ENCODE measurements at places on chromosomes 7 and 10.
A peak's percentile ranks its signal among the peaks of the same experiment; 100 is the strongest.

GRCh38 chr10:123275136-123275564 is 120.9 kb downstream of the BUB3 start:
- no peak for DNase-seq

DNA sequence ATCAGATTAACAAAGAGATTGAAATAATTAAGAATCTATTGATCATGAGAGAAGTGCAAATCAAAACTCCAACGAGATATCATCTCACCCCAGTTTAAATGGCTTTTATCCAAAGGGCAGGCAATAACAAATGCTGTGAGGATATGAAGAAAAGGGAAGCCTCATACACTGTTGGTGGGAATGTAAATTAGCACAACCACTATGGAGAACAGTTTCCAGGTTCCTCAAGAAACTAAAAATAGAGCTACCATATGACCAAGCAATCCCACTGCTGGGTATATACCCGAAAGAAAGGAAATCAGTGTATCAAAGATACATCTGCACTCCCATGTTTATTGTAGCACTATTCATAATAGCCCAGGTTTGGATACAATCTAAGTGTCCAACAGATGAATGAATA is 13.8 kb downstream of the FGL2 start:
- DNase-seq = no peak

GRCh38 chr10:48714088-48714487 is 29.4 kb downstream of the WDFY4 start:
- no peak for DNase-seq

DNA sequence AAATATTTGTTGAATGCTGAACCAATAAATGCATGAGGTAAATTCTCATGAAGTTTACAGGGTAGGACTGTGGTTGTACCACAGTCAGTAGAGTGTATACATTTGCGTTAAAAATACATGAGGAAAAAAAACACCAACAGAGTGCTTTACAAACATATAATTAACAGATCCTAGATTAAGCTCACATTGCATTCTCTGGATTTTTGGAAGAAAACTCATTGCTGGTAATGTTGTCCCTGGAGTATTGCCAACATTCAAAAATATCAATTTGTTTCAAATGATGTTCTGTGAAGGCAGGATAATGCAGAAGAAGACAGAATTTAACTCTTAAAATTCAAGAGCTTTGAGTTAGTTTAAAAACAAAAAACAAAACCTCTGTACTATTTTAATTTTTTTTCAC is 95.5 kb downstream of the MBL2 start:
- DNase-seq = no peak

DNA sequence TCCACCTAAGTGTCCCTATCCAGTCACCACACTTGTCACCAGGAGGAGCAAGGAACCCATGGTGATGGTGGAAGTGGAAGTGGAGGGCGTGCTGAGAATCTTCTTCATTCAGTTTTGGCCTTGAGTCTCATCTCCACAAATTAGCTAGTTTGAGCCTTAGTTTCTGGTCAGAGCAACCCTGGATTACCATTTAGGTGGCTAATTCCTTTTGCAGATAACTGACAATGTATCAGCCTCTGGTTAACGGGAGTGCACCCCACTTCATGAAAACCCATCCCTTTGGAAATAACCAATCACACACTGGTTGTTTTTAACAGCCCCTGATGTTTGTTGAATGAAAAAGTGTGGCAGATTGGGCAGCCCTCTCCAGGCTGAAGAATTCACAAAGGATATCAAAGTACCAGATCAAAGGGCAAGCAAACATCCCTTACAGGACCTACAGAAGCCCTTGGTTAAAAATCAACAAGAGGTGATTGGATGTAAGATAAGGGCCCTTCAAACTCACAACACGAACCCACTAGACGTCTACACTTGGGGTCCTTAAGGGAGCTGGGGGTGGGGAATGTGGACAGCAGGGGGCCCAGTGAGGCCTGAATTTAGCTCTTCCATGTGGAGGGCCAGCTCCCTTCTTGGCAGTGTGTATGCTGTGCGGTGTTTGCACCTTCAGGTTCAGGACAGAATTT is 37.1 kb upstream of the SLF2 start:
- DNase-seq = no peak

DNA sequence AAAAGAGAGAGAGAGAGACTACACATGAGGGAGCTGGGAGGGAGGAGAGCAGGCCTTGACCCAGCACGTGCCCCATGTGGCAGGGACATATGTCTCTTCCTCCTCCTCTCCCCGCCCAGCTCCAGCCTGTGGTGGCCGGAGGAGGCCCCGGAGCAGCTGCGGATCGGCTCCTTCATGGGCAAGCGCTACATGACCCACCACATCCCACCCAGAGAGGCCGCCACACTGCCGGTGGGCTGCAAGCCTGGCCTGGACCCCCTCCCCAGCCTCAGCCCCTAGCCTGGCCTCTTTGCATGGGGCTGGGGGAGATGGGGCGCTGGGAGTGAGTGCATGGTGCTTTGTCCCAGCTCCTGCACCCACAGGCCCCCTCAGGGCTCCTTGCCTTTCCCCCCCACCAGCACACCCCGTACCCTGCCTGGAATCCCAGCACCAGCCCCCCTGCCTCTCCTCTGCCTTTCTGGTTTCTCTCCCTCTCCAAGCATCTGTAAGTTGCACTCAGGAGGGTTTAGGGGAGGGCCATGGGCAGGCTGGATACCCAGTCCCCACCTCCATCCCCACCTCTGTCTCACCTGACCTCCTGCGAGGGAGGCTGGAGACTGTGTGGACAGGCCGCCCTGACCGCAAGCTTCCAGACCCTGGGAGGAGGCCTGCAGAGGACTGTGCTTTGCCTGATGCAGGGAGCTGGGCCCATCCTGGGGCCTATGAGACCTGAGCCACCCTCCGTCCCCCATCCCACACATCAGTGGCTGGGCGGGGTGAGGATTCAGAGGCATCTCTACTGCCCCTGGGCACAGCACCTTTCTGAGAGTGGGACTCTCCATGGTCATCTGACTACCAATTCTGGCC is 4.8 kb downstream of the UPK3B start:
- DNase-seq = no peak

DNA sequence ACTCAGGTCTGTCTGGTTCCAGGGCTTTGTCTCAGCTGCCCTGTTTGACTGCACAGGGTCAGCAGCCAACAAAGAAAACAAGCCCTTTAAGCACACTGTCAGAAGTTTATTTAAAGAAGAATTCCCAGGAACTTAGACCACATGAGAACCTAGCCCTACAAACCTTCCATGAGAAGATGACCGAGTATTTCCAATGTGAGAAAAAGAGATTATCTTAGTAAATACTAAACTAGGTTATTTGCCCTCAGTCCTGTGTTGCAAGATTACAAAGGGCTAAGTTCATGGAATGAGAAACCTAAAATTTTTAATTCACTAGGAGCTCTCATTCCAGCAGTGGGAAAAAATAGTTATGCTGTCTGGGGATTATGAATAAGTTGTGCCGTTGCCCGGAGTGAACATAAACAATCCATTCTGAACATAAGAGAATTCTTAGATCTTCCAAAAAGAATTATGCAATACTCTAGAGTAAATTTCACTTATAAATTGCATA is 46.7 kb downstream of the NOC3L start:
- no peak for DNase-seq

DNA sequence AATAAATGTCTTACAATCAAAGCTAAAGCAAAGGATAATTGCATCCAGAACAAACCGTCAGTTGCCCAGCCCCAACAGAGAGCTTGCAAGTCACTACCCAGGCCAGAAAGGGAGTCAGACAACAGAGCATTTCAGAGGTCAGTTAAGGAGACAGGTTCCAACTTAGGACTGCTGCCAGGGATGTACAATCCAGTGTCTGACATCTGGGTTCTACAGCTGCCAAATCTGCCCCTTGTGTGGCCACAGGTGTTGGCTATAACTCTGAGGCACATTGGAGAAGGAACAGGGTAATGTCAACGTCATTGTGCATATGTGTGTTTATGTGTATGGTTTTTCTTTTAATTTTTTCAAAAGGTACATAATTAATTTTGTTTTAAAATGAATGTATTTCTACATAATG is 85.2 kb upstream of the GLCCI1 start:
- DNase-seq = no peak

GRCh38 chr7:91780521-91780920 is 100.0 kb downstream of the MTERF1 start:
- no peak for DNase-seq

DNA sequence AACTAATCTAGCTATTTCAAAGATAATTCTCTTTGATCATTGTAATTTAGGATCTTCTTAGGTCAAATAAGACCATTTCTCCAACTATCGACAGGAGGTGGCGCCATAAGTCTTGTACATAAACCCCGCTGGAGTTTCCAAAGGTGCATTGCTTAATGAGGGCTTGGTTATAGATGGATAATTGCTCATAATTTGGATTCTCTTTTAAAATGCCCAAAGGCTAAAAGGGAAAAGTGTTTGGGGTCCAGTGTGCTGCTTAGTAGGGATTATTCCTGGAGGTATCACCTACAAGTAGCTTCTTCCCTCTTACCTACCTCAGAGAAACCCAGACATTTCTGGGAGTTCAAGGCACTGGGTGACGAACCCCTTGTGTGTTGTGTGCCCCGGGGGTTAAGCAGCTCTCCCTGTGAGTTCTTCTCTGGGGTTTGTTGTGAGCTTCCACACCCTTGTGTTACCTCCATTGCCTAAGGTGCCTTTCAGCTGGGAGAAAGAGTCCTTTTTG is 75.2 kb downstream of the PAXIP1 start:
- peak; percentile 75 for DNase-seq

DNA sequence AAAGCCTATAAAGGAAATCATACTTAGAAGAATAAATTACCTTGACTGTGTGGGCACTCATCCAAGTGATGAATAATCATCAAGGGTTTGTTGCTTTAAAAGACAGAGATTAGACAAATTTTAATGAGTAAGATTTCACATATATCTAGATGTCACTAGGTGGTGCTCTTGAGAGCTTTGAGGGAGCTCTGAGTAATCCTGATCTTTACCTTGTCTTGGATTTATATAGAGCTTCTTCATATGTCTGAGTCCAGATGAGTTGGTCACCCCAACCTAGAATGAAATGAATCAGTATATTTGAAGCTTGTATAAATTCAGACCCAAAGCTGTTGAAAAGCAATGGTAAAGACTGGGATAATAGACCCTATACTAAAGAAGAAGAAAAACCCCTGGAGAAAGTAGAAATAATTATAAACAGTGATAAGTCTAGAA is 3.7 kb downstream of the AGR2 start:
- peak; percentile 72 for DNase-seq

DNA sequence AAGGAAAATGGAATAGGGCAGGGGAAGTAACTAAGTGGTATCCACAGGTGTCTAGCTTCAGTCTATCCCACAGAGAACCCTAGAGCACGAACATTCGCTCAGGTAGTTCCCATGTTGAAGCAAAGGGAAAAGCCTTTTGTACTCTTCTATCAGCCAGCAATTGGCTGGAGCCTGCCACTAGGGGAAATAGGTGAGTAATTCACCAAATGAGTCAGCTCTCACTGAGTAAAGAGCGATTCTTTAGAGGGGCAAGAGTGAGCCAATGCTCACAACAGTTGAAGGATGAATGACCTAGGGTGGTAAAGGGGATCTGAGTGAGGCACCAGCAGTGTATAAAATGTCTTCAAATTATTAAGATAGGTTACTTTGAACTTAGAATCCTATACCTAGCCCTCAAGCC is 94.1 kb upstream of the ZNF800 start:
- DNase-seq = no peak

DNA sequence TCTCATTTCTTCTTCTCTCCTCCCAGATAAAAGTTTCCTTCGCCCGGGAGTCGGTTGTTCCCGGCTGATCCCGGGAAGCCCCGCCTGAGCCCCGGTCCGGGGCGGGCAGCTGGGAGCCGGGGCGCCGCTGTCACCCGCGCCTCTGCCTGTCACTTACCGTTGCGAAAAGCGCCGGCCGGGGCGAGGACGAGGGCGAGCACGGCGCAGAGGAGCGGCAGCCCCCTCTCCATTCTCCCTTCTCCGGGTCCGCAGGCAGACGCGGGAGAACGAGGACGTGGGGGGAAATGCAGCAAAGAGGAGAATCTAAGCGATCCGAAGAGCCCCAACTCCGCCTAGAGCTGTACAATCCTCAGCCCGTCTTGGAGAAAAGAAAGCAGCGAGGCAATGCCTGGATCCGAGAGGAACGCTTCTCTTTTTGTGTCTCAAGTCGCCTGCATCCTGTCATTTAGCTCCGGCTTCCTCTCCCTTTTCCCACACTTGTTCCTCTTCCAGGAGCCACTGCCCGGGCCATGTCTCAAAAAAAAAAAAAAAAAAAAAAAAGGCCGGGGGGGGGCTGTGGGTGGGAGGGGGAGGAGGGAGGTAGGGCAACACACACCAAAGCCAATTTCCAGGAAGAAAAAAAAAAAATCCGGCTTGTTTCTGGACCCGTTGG is at the start of gene NRP1:
Gene NRP1 (minus strand): TSS at position 515 of the 652 bp plus-strand sequence. CDS start 285 bp downstream, at position 230.
- DNase-seq = peak; percentile 62

GRCh38 chr10:130038611-130039109 is 72.0 kb downstream of the C10orf143 start:
- no peak for DNase-seq

DNA sequence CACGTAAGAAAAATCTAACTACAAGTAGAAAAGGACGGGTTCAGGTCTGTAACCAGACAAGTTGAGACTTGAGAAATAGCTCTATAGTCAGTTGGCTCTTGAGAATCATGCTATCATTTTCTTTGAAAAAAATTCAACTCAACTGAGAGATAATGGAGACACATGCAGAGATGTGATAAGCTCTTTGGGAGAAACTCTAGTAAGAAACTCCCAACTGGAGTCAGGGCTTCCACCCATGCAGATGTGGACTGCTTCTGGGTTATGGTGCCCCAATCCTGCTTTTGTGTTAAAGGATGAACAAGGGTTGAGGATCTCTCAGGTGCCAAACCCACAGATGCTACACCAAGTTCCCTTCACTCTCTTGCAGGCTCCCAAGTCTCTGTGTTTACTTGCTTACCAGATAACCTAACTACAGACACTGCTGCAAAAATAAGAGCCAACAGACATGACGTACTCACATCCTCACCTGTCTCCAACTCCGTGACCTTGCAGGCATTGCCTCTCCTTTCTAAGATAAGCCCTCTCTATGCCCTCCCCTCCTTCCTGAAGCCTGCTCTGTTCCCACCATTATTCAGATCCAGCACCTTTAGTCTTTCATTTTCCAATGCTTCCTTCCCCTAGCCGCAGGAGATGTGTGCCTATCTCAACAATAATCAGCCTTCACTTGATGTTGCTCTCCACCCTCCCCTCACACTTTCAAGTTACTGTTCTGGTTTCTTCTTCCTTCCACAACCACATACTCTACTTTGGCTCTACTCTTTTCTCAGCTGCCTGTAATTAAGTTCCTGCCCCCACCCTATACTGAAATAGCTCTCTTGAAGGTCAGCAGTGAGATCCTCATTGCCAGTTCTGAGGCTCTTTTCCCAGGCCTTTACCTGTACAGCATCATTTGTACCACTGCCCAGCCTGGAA is 130.0 kb downstream of the ICA1 start:
- DNase-seq = no peak

DNA sequence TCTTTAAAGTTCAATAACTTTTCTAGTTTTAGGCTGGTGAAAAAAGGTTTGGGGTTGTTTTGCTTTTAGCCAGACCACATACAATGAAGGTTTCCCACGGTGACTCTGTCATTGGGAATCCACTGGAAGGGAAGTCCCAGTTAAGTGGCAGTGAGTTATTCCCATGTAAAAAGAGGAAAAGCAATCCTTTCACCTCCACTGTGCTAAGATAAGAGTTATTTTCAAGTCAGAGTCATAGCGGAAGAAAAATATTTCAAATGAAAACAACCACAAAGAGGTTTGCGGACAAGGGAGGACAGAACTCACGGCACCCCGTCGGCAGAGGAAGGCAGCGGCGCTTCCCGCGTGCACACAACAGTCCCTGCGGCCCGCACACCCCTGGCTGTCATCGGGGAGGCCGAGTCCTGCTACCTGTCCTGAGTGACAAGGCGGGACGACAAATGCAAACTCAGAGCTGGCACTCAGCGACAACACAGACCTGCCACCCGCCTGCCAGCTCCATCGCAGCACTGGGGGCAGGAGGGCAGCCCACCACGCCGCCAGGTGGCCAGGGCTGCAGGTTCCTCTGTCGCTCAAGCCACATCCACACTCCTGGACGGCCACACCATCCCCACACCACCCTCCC is 9.3 kb upstream of the PAPOLB start:
- no peak for DNase-seq

Measured in SW 1271 (cell line).